ENCODE measurements at places on chromosomes 11 and 22. TPM values are rescaled to one million over a fixed set of nuclear protein-coding genes. Genes with fewer than 3 reads are reported as not detected.

GRCh38 chr11:11786771-11787170, 55.0 kb upstream of the USP47 start:
- H3K36me3 ChIP-seq, result no peaks in the 10 kb centered on the region
- H3K27me3 ChIP-seq, result peaks cover 23% of the 10 kb centered on the region
- H3K4me3 ChIP-seq, result no peak overlapping the region
- peaks cover 12% of the 10 kb centered on the region for H3K4me1 ChIP-seq
- no peak for DNase-seq

GRCh38 chr11:2882396-2883110, 3.0 kb downstream of the CDKN1C start:
- DNase-seq, result no peak
- peaks cover 6% of the 10 kb centered on the region for H3K4me1 ChIP-seq
- no peaks in the 10 kb centered on the region for H3K36me3 ChIP-seq
- no peak overlapping the region for H3K27ac ChIP-seq
- H3K27me3 ChIP-seq, result peaks cover 32% of the 10 kb centered on the region
- H3K4me3 ChIP-seq, result no peak overlapping the region

DNA sequence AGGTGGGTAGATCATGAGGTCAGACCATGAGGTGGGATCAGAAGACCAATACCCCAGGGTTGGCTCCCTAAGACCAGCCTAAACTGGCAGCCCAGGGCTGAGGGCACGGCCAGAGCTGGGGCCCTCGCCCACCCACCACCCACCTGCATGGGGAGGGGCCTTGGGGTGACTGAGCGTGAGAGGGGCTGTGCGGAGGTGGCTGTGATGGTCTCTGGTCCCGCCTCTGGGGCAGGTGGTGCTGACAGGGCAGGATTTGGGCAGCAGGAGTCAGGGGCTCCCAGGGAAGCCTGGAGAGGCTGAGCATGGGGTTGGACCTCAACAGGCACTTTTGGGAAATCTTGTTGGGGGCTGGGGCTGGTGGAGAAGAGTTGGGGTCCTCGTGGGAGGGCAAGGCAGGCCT, 39.8 kb upstream of the MUC5AC start:
- no peaks in the 10 kb centered on the region for H3K27me3 ChIP-seq
- H3K36me3 ChIP-seq, result no peaks in the 10 kb centered on the region
- H3K4me1 ChIP-seq, result no peaks in the 10 kb centered on the region
- no peak for DNase-seq

GRCh38 chr11:12007769-12008737, at the start of gene DKK3:
Gene DKK3 (minus strand): TSS chr11:12008626. CDS start chr11:12008582, 44 bp downstream.
- no peaks in the 10 kb centered on the region for H3K36me3 ChIP-seq
- peak within 1 kb of the TSS; percentile 56 for H3K4me3 ChIP-seq
- peaks cover 87% of the 10 kb centered on the region for H3K27me3 ChIP-seq
- H3K27ac ChIP-seq, result no peak within 1 kb of the TSS

GRCh38 chr11:114056409-114056808, 3.1 kb upstream of the ZBTB16 start:
- no peak overlapping the region for H3K4me3 ChIP-seq
- H3K27ac ChIP-seq, result no peak overlapping the region
- H3K27me3 ChIP-seq, result peaks cover 69% of the 10 kb centered on the region
- H3K36me3 ChIP-seq, result no peaks in the 10 kb centered on the region
- DNase-seq, result no peak
- H3K4me1 ChIP-seq, result peaks cover 14% of the 10 kb centered on the region

DNA sequence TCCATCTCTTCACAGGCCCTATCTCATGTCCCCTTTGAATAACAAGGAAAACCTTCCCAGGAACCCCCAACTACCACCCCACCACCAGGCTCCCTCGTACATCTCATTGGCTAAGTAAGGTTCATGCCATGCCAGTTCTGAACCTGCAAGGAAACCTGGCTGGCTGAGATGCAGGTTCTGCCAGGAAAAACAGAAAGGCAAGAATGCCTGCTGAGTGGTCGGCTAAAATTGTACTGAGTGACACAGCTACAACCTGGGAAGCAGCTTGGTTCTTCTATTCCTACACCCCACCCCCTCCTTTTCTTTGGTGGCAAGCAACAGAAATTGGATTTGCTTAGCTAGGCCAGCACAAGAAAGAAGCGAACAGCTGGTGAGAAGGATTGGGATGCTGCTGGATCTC, 36.1 kb upstream of the TSPAN18 start:
- H3K27me3 ChIP-seq, result peaks cover 6% of the 10 kb centered on the region
- H3K36me3 ChIP-seq, result no peaks in the 10 kb centered on the region
- no peak overlapping the region for H3K4me3 ChIP-seq
- DNase-seq, result no peak
- H3K27ac ChIP-seq, result no peak overlapping the region

PHRF1 gene
- 62.0 TPM for total RNA-seq

PNPLA5 gene
- not detected for total RNA-seq

KCNJ1 gene
- not detected for total RNA-seq
